NK-92 treated with Interleukin-12 subunit alpha and Interleukin-12 subunit beta, amount 100 ng/mL, for 24 hours (cell line): ENCODE measurements at places on chromosomes 3 and 15.

DNA sequence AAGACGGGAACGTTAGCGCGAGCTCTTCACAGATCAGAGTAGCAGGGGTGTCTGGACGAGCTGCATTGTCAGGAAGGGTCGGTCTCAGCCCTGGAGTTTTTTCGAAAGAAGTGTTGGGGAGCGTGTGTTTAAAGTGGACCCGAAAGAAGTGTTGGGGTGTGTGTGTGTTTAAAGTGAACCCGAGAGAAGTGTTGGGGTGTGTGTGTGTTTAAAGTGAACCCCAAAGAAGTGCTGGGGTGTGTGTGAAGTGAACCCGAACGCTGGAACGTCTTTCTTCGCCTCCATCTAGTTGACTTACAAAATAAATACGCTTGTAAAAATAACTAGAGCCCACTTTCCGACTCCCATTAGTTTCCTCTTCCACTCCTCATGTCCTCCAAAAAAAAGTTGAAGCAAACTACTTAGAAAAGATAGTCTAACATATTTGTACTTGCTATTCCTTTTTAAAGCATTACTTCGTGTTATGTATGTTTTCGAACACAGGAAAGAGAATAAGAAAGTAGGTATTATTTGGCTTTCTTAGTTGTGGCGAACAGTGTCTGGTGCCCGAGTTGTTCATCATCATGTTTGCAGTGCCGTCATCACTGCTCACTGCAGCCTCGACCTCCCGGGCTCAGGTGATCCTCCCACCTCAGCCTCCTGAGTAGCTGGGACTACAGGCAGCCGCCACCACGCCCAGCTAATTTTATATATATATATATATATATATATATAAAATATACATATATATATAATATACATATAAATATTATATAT is 1.0 kb downstream of the LRCH3 start:
- no peak for DNase-seq

DNA sequence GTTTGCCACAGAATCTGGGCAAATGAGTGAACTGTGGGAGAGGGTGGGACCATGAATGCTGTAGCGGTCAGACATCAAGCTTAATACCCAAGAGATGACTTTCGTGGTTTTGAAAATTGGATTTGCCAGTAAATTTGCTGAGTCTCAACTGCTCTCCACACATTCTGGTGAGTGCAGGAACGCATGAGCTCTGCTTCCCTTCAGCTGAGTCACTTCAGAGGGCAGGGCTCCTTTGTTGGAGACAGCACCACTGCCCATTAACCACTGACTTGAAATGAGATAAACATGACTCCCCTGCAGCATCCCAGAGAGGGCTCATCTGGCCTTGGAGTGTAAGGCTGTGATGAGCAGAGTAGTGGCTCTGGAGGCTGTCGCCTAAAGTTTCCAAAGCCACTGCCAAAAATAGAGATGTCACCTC is 22.6 kb downstream of the RARRES1 start:
- no peak for DNase-seq

GRCh38 chr15:28105793-28106192 is 6.7 kb upstream of the OCA2 start:
- no peak for DNase-seq

- DNase-seq, result no peak
These were observed 106.1 kb upstream of the GMNC start for GRCh38 chr3:190968616-190969015.

DNA sequence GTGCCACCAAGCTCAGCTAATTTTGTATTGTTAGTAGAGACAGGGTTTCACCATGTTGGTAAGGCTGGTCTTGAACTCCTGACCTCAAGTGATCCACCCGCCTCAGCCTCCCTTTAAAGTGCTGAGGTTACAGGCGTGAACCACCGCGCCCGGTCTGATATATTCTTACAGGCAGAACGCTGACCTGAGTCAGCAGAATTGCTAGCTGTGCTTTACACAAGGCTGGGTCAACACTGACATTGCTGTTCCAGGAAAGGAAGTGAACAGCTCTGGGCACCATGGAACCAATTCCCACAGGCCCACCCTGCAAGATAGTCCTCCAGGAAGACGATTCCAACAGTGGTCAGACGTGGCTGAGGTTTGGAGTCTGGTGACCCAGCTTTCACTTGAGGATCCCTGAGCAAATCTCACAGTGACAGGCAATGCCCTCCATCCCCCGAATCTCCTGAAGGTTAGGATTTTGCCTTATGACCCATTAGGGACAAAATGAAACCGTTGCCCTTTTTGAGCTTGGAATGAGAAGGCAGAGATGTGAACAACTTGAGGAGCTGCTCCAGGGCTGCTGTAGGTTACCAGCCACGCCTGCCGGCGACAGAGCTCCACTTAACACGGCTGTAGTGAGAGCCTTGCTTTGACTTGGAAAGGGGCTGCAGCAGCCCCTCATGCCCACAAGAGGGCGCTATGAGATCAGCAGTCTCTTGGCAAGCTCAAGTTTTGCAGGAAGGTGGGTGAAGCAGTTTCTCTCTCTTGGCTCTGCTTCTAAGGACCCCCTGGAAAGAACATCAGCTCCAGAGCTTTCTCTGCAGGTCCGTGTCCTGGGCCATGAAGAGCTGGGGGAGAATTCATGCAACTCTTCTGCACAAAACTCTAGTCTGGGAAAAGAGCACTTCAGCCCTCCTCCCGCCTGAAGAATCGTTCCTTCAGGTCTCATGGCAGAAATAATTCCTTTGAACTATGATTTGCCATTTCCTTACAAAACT is 74.1 kb downstream of the SENP2 start:
- DNase-seq, result peak; percentile 40

GRCh38 chr3:98525494-98525893 is 2.8 kb upstream of the CLDND1 start:
- peak; percentile 56 for DNase-seq

DNA sequence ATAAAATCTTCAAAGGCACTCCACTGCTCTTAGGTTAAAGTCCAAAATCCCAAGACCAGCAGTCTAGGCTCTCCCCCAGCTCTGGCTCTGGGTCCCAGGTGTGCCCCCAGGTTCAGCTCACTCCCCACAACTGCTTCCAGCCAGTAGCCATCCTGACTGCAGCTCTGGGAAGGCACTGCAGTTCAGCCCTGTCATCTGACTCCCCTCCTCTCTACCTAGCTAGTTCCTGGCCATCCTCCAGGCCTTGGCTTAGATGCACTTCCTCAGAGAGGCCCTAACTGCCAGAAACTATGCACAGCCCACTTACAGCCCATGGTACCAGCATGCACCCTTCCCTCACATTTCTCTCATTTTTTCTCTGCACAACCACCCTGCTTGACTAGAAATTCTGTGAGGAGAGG is 25.5 kb downstream of the TBC1D2B start:
- DNase-seq, result no peak

GRCh38 chr15:50828610-50829206 is 63.2 kb upstream of the SPPL2A start:
- DNase-seq, result no peak

DNA sequence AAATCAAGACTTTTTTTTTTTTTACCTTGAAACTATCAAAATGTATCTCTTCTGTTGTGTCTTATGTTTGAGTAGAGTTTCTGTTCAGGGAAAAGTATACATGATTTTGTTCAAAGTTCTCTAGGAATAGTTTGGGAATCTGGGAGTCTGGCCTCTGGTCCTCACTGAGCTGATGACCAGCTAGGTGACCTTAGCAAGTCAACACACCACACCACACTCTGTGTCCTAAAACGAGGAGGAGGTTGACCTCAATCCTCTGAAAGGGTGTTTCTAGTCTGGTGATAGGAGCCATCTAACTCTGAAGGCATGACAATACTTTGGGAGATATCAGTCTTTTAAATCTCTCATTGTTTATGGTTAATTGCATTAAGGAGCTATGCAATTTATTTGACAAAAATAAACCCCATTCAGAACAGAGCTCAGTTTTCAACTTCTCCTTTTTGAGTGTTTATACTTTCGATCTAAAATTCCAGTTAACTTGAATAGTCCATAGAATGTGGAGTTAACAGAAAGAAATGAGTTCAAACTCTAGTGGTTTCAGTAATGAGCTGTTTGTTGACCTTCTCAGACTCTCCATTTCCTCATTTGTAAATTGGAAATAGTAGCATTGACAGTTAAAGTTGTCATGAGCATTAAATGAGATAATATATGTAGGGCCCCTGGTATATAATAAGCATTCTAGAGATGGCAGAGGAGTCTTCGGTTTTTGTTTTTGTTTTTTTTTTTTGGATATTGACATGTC is 112.2 kb upstream of the LRRN1 start:
- DNase-seq, result no peak

DNA sequence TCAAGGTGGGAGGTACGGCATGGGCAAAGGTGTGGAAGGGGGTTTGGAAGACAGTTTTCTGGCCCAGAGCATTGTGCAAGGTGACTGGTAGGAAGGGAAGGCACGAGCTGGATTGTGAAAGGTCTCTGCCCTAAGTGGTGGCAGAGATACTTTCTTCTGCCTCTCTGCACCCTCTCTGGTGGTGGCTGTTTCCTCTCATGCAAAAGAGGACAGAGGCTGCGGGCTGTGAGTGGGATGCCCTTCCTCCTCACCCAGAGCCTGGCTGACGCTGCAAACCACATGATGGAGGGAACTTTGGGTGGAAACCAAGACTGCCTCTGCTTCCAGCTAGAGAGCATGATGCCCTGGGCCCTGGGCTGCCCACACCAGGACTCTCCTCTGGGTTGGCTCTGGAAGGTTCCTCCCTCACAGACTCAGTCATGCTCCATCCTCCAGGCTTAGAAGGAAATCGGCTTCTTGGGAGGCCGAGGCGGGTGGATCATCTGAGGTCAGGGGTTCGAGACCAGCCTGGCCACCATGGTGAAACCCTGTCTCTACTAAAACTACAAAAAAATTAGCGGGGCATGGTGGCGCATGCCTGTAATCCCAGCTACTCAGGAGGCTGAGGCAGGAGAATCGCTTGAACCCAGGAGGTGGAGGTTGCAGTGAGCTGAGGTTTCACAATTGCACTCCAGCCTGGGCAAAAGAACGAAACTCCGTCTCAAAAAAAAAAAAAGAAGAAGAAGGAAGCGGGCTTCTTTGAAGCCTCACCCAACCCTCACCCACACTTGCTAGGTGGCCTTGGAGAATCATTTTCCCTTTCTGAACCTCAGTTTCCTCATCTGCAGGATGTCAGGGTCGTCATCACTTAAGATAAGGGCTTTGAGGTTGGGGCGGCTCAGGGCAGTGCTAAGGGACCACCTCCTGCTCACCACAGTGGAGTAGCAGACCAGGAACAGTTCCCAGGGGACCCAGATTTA is 8.3 kb downstream of the PSTPIP1 start:
- DNase-seq, result peak; percentile 83

DNA sequence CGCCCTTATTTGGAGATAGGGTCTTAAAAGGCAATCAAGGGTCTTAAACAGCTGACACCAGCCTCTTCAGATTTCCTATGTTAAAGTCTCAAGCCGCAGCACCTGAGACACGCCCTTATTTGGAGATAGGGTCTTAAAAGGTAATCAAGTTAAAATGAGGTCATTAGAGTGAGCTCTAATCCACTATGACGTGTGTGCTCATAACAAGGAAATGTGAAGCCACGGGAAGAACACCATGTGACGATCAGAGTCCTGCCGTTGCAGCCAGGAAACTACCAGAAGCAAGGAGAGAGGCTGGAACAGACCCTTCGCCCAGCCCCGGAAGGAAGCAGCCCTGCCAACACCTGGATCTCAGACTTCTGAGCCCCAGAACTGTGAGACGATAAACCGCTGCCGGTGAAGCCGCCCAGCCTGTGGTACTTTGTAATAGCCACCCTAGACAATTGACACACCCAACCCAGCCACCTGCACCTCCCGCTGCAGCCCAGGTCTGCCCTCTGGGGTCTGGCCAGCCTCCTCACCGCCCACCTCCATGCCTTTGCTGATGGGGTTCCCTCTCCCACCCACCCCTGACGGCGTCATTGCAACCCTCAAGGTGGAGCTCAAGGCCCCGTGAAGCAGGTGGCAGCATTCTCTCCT is 137.9 kb downstream of the MEGF11 start:
- DNase-seq, result no peak

DNA sequence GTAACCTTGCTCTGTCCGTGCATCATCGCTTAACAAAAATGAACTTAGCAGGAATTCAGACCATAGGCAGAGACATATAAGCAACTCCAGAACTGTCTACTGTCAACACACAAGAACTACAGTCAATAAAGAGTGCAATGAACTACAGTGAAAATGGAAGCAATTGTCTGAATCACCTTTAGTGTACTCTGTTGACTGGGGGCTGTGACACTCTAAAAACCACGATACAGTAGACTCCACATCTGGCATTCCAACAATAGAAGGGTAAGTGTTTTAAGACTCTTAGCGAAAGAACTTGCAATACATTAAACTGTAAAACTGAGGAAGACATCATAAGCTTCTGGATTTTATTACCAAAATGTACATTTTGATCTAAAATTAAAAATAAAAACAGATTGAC is 347.3 kb downstream of the ZBTB20 start:
- no peak for DNase-seq

DNA sequence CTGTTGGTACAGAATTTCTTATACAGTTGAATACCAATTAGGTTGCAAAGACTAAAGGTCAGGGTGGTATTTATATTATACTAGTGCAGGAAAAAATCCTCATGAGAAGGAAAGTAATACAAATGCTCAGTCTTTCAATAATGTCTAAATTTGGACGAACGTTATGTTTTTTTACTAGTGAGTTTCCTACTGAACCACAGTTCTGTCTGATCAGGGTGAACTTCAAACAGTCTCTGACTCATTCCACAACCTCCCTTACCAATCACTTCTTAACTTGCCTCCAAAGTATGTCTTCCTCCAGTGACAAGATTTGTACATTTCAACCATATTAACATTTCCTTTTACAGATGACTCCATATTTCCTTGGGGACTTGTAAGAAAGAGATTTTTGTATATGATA is 3.4 kb downstream of the TMEM212 start:
- no peak for DNase-seq

- no peak for DNase-seq
These were observed 42.3 kb downstream of the KCNH8 start for GRCh38 chr3:19190602-19191001.

- DNase-seq, result no peak
These were observed 261.9 kb downstream of the TBL1XR1 start for GRCh38 chr3:176935194-176935888.

- DNase-seq, result no peak
These were observed 5.8 kb downstream of the CELSR3 start for GRCh38 chr3:48656841-48657281.

- no peak for DNase-seq
These were observed 86.9 kb upstream of the MEX3B start for GRCh38 chr15:82132742-82133141.

GRCh38 chr3:149626671-149627070 is 31.2 kb downstream of the WWTR1 start:
- DNase-seq, result no peak

GRCh38 chr3:169245631-169246030 is 417.9 kb downstream of the MECOM start:
- DNase-seq, result no peak

GRCh38 chr3:132535575-132536441 is 61.3 kb upstream of the ACKR4 start:
- no peak for DNase-seq
